Esophagus mucosa (tissue), 1 donor: ENCODE measurements at places on chromosomes 16 and 17. TPM values are rescaled to one million over a fixed set of nuclear protein-coding genes. Genes with fewer than 3 reads are reported as not detected.

The ARHGAP44 gene
- 0.28 TPM for total RNA-seq

The NPEPPS gene
- 181 TPM for total RNA-seq

The TBC1D3K gene
- not detected for total RNA-seq

The ACSM2A gene
- total RNA-seq = not detected

The FOXK2 gene
- 34.2 TPM for total RNA-seq

The KREMEN2 gene
- total RNA-seq = 1.3 TPM

The AKTIP gene
- total RNA-seq = 34.6 TPM

The TNRC6C gene
- total RNA-seq = 6.8 TPM

The NOTUM gene
- not detected for total RNA-seq

The ANTKMT gene
- total RNA-seq = 24.1 TPM

The KAT8 gene
- 25.5 TPM for total RNA-seq

The AOC3 gene
- total RNA-seq = 5.7 TPM
